T-helper 22 cell (primary cell): ENCODE measurements at places on chromosomes 6 and 20.

DNA sequence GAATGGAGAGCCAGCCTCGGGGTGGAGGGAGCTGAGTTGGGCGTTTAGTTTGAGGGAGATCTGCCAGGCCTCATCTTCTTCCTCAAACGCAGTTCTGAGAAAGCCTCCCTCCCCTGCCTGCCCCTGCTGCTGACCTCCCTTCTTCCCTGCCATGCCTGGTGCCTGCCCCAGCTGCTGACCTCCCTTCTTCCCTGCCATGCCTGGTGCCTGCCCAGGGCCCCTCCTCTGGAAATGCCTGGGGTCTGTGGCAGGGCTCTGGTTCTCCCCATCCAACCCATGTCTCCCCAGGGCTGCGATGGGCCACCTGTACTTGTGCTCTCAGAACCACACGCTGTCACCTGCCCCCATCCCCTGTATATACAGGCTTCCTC is 114.6 kb downstream of the VEGFA start:
- no peak for DNase-seq

- no peak for DNase-seq
These were observed 43.1 kb downstream of the CD109 start for GRCh38 chr6:73739096-73739495.

- DNase-seq: no peak
These were observed 102.1 kb upstream of the NT5E start for GRCh38 chr6:85347812-85348211.

DNA sequence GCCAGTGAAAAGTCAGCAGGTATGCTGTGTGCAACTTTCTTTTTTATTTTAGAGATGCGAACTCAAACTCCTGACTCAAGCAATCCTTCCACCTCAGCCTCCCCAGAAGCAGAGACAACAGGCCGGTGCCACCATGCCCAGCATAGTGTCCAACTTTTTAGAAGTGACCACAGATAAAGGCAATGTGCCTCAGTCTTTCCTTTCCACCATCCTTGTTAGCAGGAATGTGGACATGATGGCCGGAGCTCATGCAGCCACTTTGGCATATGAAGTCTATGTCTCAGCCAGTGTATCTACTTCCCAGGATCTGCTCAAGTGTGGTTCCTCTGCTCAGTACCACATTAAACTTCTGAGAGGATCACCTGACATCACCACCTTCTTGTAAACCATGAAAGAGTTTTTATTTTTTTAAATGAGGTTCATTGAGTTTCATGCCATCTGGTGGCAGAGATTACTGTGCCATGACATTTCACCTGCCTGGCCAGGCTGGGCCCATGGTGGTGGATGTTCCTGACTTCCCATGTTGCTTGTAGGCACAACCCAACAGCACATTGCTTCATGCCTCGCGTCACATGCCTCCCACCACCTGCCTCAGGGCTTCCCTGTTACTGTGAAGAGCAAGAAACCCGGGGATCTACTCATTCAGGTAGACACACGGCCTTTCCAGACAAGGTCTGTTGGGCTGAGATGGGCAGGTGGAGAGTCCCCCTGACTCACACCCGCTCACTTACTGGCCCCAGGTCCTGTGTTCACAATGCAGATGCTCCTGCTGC is 216.5 kb downstream of the LY86 start:
- DNase-seq: no peak

GRCh38 chr6:24851086-24851485 is 52.4 kb upstream of the ARMH2 start:
- DNase-seq: no peak

DNA sequence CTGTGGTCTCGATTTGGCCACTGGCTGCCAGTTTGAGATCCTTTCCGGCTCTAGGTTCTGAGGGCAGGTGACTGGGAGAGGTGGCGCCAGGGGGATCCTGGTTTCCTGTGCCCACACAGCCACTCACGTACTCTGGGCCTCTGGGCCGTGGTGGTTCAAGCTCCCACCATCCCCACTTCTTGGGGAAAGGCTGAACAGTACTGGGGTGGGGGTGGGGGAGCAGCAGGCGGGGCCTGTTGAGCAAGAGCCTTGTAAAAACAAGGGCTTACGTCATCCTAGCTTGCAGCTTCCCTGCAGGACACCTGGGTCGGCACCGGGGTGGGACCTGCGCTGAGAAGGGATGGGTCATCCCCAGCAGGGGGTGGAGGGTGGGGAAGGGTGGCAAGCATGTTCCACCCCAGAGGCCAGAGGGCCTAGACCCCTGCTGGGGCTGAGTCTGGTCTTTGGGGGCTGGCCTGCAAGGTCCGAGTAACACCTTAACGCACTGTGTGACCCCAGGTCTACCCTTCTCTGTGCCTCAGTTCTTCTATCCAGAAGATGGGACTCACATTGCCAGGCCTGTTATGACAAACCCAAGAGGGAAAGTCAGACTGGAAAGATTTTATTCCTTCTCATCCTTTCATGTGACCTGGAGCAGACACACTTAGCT is 3.1 kb upstream of the CEBPB start:
- DNase-seq: no peak

DNA sequence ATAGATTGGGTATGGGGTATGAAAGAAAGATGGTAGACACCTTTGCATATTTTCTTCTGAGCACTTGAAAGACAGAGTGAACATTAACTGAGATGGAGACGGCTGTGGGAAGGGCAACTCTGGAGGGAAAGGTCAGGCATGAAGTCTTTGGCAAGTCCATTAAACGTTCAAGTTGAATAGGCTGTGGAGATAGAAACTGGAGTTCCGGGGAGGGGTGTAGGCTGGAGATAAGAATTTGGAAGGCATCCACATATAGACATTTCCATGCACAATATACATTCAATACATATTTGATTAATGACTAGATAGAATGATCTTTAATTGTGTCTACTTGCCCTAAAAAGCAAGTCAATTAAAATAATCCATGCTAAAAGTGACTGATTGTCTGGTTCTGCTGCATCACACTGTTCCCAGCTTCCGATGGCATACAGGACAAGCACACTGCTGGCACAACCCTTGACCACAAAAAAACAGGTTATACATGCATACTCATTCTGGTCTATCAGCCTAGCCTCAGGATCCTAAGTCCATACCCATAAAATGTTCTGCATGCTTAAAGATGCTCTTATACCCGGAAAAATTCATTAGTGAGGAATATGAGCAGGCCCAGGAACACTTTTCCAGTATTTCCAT is 1.9 kb upstream of the MYLK4 start:
- DNase-seq: no peak

GRCh38 chr6:57198926-57199636 is 23.0 kb downstream of the RAB23 start:
- DNase-seq: no peak

- no peak for DNase-seq
These were observed at the start of gene PRRC2A for GRCh38 chr6:31620586-31621319. PRRC2A (plus strand) TSS chr6:31620715; CDS start chr6:31622790, 2,075 bp downstream.

- no peak for DNase-seq
These were observed 31.5 kb upstream of the EDN3 start for GRCh38 chr20:59268870-59269269.

GRCh38 chr6:169666441-169666840 is 35.4 kb downstream of the WDR27 start:
- no peak for DNase-seq
